ENCODE measurements at places on chromosomes 7 and 10.

- no peak overlapping the region for H3K4me3 ChIP-seq
- no peaks in the 10 kb centered on the region for H3K36me3 ChIP-seq
- H3K4me1 ChIP-seq: no peaks in the 10 kb centered on the region
- no peaks in the 10 kb centered on the region for H3K27me3 ChIP-seq
- no peak overlapping the region for H3K27ac ChIP-seq
- no peak for DNase-seq
Measured at GRCh38 chr10:106570268-106570667, 594.2 kb downstream of the SORCS1 start.

- no peak overlapping the region for H3K4me3 ChIP-seq
- no peak for DNase-seq
- H3K27ac ChIP-seq: no peak overlapping the region
- H3K4me1 ChIP-seq: no peaks in the 10 kb centered on the region
- H3K27me3 ChIP-seq: no peaks in the 10 kb centered on the region
Measured at GRCh38 chr7:80770061-80770460, 131.6 kb downstream of the CD36 start.

DNA sequence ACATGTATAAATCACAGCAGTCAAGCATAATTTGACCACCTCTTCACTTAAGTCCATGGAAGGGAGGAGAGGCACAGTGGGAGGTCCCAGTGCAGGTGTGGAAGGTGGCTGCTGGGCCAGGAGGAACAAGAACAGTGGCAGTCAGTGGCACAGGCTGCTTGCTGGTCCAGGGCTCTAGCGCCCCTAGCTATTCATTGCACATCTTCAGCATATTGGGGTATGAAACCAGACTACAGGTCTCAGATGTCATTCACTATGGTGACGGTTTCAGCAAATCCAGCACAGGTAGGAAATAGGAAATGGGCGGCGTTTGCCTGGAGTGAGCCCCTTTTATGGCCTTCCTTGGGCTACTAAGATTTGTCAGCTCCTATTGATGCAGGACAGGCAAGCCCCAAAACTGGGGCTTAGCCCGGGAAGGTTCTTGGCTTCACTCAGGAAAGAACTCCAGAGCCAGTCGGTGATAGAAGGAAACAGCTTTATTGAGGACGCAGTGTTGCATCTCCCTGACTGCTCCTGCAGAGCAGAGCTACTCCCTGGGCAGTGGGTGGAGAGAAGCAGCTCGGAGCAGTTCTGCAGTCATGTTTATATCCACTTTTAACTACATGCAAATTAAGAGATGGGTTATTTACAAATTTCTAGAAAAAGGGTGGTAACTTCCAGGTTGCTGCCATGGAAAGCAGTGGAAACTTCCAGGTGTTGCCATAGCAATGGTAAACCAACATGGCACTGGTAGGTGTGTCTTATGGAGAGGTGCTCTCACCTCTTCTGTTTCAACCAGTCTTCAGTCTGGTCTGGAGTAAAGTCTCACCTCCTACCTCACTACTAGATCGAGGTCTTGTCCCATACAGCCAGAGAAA is 608.8 kb downstream of the PARD3 start:
- H3K4me1 ChIP-seq: peaks cover 2% of the 10 kb centered on the region
- no peak for DNase-seq
- H3K27me3 ChIP-seq: peaks cover 2% of the 10 kb centered on the region

DNA sequence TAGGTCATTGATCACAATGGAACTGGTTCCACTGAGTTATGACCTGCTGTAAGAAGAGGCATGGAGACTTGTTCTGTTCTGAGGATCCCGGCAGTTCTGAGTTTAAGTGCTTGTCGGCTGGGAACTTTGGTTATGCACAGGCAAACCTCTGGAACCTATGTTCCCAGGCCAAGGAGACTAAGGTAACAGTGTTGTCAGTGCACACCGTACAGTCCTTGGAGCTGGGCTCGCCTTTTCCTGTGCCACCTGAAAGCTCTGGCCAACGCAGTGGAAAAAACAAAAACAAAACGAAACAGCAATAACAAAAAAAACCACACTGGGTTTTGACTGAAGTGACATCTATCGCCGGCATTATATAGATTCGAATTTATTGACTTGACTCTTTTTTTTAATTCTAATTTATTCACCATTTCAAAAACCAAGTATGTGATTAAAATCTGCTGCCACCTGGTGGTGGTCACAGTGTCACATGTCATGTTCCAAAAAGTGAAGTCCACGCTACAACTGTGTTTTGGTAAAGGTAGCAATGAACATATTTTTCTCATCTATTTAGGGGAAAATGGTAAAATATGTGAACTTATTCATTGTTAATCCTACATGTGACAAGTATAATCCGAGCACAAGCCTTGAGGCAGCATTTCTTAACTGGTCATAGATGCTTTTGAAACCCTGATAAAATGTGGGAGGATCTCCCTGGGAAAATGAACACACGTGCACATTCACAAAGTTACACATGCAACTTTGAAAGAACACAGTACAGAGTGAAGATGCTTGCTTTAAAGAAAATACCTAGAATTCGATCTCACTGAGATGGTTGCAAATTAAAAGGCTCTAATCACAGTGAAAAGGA is 113.8 kb upstream of the PPP2R2D start:
- no peak for DNase-seq
- no peaks in the 10 kb centered on the region for H3K27me3 ChIP-seq
- no peaks in the 10 kb centered on the region for H3K36me3 ChIP-seq
- H3K4me1 ChIP-seq: no peaks in the 10 kb centered on the region

GRCh38 chr7:100598425-100598824 is 3.7 kb upstream of the PCOLCE start:
- H3K27ac ChIP-seq: no peak overlapping the region
- H3K4me1 ChIP-seq: peaks cover 4% of the 10 kb centered on the region
- DNase-seq: no peak
- no peaks in the 10 kb centered on the region for H3K27me3 ChIP-seq

- no peaks in the 10 kb centered on the region for H3K4me1 ChIP-seq
- H3K36me3 ChIP-seq: no peaks in the 10 kb centered on the region
- DNase-seq: no peak
- H3K27me3 ChIP-seq: peaks cover 6% of the 10 kb centered on the region
Measured at GRCh38 chr7:35492451-35493175, 202.3 kb downstream of the HERPUD2 start.

DNA sequence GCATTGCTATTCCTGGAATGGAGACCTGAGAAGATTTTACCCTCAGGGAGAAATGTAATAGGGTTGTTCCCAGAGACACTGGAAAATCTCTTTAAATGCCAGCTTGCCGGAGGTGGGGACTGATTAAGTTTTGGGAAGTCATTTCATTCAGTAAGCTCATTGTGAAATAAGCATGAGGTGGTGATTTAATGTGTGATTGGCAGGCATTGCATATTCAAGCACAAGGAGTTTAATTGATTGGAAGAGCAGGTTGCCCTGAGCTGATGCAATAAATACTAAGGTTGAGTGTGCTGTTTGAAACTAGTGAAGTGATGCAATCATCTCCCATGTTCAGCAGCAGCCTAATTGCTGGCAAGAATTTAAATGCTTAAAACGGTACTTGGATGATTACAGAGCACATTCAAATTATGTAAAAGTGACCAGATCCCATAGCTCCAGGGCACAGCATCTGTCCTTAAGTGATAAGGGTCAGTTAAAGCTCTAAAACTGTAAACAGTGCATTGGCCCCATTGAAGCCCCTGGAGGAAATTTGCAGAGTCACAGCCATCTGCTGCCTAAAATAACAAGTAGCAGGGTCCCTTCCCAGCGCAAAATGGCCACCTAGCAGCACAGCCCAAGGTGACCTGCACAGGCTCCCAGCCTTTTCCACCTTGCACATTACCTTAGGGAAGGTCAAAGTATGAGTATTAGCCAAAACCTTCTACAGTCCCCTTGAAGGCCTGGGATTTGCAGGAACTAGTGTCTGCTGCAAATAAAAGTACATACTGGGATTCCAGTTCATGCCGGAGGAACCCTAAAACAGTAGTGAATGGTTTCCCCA is 92.1 kb downstream of the CCDC71L start:
- H3K4me3 ChIP-seq: no peak overlapping the region
- H3K27ac ChIP-seq: no peak overlapping the region
- no peaks in the 10 kb centered on the region for H3K27me3 ChIP-seq
- DNase-seq: no peak
- H3K36me3 ChIP-seq: no peaks in the 10 kb centered on the region
- H3K4me1 ChIP-seq: peaks cover 10% of the 10 kb centered on the region

DNA sequence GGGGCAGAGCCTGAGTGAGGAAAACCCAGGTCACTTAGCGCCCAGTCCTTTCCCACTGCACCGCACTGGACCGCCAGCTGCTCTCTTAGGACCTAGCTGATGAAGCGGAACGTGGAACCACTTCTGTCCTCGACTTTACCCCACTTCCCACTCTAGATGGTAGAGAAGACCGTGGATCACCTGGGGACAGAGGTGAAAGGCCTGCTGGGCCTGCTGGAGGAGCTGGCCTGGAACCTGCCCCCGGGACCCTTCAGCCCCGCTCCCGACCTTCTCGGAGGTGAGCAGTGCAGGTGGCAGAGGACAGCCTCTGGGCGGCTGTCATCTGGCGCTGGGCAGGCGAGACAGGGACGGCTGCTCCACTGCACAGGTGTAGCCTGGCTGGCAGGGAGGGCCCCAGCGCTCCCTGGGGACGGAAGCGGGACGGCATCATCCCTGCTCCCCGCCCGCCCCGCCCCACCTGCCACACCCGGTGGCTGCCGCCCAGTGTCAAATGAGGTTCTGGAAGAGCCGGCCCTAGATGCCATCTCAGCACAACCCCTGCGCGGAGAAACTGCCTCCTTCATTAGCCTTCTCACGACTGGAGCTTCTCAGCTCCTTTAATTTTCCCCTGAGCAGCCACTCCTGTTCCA is 11.7 kb downstream of the PLAC9 start:
- peak overlapping the region; percentile 80 for H3K4me3 ChIP-seq
- H3K36me3 ChIP-seq: peaks cover 15% of the 10 kb centered on the region
- DNase-seq: no peak
- H3K27ac ChIP-seq: peak overlapping the region; percentile 66

GRCh38 chr7:74483402-74484336 is 30.0 kb downstream of the GTF2IRD1 start:
- no peak overlapping the region for H3K4me3 ChIP-seq
- H3K27me3 ChIP-seq: peaks cover 4% of the 10 kb centered on the region
- no peaks in the 10 kb centered on the region for H3K4me1 ChIP-seq
- H3K36me3 ChIP-seq: no peaks in the 10 kb centered on the region
- no peak for DNase-seq

DNA sequence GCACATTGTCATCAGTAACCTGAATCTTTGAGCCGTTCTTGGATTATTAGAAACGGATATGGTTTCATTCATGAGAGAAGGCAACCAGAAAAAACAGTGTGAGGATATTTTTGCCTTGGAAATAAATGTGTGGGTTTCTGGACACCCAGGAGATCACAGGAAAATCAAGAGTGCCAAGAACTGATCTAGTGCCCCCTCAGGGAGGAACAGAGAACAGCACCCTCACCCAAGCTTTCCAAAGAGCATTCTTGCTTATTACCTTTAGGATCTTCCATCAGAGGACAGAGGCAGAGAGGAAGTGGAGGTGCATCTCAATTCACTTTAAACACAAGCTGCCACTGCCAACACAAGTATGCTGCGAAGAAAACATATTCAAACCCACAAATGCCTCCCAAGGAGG is 851.5 kb upstream of the COBL start:
- no peak for DNase-seq
- H3K4me3 ChIP-seq: no peak overlapping the region
- no peaks in the 10 kb centered on the region for H3K36me3 ChIP-seq
- no peaks in the 10 kb centered on the region for H3K4me1 ChIP-seq
- no peak overlapping the region for H3K27ac ChIP-seq
- H3K27me3 ChIP-seq: no peaks in the 10 kb centered on the region

- H3K4me3 ChIP-seq: peak overlapping the region; percentile 93
- H3K27me3 ChIP-seq: no peaks in the 10 kb centered on the region
- peaks cover 44% of the 10 kb centered on the region for H3K4me1 ChIP-seq
- DNase-seq: peak; percentile 14
- peaks cover 14% of the 10 kb centered on the region for H3K36me3 ChIP-seq
Measured at GRCh38 chr10:59905731-59906416, 482 bp downstream of the CCDC6 start.

- H3K4me1 ChIP-seq: no peaks in the 10 kb centered on the region
- no peak for DNase-seq
- no peak overlapping the region for H3K27ac ChIP-seq
- no peak overlapping the region for H3K4me3 ChIP-seq
Measured at GRCh38 chr10:25047591-25048301, 31.3 kb downstream of the THNSL1 start.

GRCh38 chr10:30534465-30535144 is 94.9 kb downstream of the LYZL2 start:
- peak; percentile 54 for DNase-seq
- no peaks in the 10 kb centered on the region for H3K36me3 ChIP-seq
- H3K27ac ChIP-seq: no peak overlapping the region
- H3K4me1 ChIP-seq: peaks cover 41% of the 10 kb centered on the region

DNA sequence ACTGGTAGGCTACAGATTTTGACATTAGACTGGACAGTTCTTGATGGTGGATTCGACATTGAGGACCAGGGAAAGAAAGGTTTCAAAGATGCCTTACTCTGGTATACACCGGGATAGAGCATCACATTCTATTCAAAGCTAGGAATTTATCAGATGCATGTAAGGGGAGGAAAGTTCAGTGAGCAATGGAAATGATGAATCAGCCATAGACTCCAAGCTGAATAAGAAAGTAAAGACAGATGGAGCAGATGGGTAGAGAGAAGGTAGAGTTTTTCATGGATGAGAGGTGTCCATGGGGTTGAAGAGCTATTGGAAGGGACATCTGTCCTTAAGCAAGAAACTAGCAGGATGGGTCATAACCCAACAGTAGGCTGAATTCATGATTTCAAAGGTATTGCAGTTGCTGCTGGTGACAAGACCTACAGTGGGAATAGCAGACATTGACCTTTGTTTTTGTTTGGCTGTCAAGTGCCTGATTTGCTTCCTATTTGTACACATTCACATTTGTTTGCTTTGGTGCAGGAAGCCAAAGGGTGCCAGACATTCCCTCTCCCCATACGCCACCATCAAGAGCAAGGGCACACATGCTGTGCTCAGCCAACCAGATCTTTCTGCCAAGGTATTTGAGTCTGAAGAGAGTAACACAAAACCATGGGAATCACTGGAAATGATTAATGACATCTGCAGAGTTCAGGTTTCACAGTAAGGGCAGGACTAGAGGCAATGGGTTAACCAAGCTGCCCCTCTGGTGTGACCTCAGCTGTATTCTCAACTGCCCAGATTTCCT is 8.6 kb upstream of the CACUL1 start:
- H3K4me1 ChIP-seq: no peaks in the 10 kb centered on the region
- no peak overlapping the region for H3K4me3 ChIP-seq
- H3K36me3 ChIP-seq: no peaks in the 10 kb centered on the region

- H3K27me3 ChIP-seq: no peaks in the 10 kb centered on the region
- no peak overlapping the region for H3K4me3 ChIP-seq
- no peaks in the 10 kb centered on the region for H3K4me1 ChIP-seq
- no peaks in the 10 kb centered on the region for H3K36me3 ChIP-seq
Measured at GRCh38 chr7:110157631-110158362, 933.1 kb upstream of the LRRN3 start.

GRCh38 chr7:120725376-120726039 is 132.4 kb downstream of the TSPAN12 start:
- H3K4me3 ChIP-seq: no peak overlapping the region
- no peak overlapping the region for H3K27ac ChIP-seq
- no peaks in the 10 kb centered on the region for H3K27me3 ChIP-seq
- no peak for DNase-seq
- no peaks in the 10 kb centered on the region for H3K4me1 ChIP-seq
- no peaks in the 10 kb centered on the region for H3K36me3 ChIP-seq

GRCh38 chr7:156754201-156754600 is 113.6 kb downstream of the RNF32 start:
- H3K4me1 ChIP-seq: peaks cover 18% of the 10 kb centered on the region
- no peak overlapping the region for H3K27ac ChIP-seq
- H3K27me3 ChIP-seq: no peaks in the 10 kb centered on the region
- DNase-seq: no peak
